ENCODE measurements at places on chromosomes 16 and 17.

GRCh38 chr16:84503751-84504395, 586 bp downstream of the MEAK7 start:
- DNase-seq, result no peak

DNA sequence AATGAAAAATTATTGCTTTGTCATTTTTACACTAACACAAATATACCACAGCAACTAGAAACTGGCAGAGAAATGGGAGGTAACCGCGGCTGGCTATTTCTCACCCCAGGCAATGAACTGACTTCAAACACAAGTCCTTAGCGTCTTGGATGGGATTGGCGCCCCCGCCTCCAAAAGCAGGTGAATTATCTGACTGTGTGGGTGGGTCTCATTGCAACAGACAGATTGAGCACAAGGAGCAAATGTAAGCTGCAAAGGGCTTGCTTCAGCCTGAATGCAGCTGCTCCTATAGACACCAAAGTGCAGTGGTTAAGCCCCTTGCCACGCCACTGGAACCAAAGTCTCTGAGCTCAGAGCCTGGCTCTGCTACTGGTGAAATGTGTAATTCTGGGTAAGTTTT, 225.0 kb downstream of the XYLT1 start:
- no peak for DNase-seq

GRCh38 chr17:2042390-2042847, 597 bp downstream of the OVCA2 start:
- DNase-seq, result no peak

DNA sequence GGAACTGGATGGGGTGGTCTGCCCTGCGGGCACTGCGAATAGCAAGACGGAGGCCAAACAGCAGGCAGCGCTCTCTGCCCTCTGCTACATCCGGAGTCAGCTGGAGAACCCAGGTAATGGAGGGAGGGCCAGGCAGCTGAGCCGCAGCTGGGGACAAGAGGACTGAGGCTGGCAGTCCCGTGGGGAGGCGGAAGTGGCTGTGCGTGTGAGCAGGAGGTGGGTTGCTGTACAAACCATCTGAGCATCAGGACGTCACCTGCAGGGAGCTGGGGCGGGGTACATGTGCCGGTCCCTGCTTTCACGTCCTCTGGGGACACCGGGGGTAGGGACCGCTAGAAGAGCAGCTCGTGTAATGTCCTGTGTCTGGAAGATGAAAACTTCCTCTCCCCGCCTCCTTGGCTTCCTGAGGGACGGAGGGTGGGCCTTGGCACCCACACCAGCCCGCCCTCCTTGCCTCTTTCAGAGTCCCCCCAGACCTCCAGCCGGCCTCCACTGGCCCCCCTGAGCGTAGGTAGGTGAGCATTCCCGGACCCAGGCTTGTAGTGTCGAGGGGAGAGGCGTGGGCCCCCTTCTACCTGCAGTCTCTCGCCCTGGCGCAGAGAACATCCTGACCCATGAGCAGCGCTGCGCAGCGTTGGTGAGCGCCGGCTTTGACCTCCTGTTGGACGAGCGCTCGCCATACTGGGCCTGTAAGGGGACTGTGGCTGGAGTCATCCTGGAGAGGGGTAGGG, 3.7 kb downstream of the ADAD2 start:
- peak; percentile 13 for DNase-seq

GRCh38 chr17:59300941-59301340, 30.5 kb upstream of the YPEL2 start:
- DNase-seq, result no peak

DNA sequence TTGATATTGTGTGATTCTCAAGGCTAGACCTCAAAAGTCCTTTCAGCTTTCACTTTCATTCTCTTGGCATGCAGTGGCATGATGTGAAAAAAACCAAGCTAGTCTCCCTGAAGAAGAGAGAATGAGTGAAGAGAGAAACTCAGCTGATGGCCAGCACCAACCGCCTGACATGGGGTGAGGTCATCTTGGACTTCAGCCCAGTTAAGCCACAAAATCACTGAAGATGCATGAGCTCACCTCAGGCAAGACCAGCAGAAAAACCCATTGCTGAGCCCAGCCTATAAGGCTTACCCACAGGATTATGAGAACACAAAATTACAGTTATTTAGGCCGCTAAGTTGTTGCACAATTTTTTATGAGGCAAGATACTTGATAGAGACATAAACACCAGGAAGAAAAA, 496.5 kb downstream of the TOX3 start:
- DNase-seq, result no peak

DNA sequence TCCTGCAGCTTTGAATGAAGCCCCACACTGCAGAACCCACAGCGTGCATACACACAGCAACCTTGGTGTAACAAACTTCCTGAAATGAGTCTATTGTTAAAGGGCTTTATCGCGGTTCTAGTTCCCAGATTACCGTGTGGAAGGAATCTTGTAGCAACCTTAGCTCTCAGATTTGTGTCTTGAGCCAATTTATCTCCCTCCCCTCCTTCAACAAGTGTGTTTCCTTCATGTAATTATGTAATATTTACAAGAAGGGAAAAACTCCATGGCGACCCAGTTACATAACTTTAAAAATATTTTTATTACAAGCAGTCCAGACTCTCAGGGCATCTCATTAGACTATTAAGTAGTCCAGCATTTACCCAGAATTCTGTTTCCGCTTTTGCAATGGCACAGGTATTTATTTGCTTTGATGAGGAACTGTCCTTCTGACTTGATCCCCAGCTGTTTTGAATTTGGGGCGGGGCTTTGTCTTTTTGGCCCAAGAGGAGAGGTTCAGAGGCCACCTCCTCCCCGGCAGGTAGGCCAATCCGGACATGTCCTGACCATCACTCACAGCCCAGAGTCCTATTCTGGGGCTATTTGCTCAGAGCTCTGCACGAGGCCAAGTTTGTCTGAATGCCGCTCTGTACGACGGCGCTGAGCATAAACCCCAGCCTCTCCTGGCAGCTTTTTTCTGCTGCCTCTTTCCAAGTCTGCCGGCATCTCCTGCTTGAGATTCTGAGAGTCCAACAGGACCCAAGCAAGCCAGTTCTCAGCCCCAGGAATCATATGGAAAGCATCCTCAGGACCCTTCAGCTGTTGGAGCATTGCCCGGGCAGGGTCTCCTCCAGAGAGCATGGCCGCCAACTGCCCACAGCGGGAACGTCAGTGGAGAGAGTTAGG, 35.6 kb downstream of the CLEC16A start:
- DNase-seq, result no peak

DNA sequence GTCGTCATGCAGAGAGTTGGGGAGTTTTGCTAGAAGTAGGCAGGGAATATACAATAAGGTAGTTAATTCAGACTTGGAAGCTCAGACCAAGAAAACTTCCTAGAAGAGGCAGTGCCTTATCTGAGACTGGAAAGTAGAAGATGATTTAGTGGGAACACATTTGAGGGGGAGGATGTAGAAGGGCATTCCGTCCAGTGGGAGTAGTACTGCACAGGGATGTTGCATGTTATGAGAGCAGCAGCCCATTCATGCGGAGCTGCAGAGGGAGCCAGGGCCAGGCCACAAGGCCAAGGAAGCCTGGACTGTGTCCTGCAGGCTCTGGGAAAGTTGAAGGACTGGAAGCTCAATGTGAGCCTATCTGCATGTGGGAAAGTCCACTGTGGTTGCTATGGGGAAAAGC, 344.5 kb upstream of the EEF2KMT start:
- no peak for DNase-seq

- DNase-seq, result no peak
These were observed 190.2 kb downstream of the IRX5 start for GRCh38 chr16:55120826-55121225.

DNA sequence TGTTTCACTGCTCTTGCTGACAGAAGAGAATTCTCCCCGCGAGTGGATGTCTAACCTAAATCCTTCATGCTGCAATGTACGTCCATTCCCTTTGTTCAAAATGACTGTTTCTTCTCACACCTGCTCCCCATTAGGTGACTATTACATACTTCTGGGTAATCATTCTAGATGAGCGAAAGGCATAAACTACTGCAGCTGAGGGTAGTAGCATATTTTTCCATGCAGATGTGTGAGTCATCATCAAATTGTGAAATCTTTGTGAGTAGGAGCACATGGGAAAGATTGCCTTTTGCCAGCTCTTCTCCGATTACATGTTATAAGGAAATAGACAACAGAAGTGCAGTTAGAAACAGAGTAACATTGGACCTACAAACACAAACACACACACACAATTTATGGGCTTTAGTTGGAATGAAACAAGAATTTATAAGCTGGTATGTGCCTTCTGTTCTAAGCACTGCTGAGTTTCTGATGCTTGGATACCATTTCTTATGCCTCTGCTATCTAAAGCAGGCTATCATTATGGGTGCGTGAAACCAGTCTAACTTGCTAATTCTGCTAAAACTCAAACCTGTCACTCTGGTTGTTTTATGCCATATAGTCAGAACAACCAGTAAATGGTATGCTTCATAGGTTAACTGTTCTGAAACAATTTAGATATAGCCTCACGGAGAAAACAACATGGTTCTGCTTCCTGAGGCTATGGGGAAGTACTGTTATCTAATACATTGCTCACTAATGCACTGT, 346.9 kb upstream of the PSMD7 start:
- no peak for DNase-seq

GRCh38 chr16:25109643-25110042, 1.9 kb upstream of the LCMT1 start:
- DNase-seq, result no peak

DNA sequence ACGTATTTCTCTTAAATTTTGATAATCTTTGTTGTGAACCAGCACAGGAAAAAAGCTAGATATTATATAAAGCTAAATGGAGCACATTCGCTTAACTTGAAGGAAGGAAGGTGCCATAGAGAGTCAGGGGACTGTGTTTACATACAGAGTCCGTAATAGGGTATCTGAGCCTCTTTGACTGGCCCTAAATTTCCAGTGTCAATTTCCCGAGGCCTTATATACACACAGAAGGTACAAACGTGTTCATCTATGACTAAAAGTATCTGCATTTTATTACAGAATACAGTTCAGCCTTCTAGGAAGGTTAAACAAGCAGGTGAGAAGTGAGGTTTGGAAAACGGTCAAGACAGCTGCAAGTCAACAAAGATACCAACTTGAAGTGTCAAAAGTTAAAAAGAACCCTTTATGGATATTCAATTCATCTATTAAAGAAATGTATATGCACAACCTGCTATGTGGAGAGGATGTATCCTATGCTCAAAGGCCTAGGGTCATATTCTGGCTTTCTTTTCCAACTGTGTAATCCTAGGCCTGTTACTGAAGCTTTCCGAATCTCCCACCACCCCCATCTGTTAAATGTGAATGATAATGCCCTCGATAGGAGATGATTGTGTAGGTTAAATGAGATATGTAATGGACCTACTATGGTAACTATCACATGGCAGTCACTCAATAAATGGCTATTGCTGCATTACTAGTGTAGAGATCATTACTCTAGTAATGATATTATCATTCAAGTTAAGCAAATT, 263.7 kb upstream of the MAF start:
- DNase-seq, result no peak

DNA sequence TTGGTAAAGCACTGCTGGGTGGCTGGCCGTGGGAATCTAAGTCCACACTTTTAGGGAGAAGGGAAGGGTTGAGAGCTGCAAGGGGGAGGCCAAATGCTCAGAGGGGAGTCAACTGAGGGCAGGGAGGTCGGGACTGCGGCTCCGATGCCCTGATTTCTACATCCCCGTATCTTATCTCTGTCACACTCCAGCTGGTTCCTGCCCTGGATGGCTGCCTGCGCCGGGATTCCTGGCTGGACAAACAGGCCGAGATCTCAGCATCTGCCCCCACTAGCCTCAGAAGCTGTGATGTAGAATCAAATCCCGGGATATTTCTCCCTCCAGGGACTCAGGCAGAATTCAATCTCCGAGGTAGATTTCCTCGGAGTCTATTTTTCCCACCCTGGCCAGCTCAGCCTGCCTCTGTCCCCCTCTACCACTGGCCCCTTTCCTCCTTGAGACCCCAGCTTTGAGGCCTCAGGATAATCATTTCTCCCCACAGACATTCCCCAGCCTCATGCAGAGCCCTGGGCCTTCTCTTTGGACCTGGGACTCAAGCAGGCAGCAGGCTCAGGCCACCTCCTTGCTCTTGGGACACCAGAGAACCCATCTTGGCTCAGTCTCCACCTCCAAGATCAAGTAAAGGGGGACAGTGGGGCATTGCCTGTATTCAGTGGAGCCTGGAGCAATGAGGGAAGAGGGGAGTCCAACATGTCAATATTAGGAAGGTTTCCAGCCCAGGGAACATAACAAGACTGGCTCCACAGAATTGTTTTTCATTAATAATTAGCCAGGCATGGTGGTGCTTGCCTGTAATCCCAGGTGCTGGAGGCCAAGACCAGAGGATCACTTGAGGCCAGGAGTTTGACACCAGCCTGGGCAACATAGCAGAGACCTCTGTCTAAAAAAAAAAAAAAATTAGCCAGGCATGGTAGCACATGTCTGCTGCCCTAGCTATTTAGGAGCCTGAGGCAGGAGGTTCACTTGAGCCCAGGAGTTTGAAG, 1.8 kb downstream of the SHBG start:
- no peak for DNase-seq

- DNase-seq, result no peak
These were observed 140.4 kb downstream of the SHISA9 start for GRCh38 chr16:13041646-13042290.

DNA sequence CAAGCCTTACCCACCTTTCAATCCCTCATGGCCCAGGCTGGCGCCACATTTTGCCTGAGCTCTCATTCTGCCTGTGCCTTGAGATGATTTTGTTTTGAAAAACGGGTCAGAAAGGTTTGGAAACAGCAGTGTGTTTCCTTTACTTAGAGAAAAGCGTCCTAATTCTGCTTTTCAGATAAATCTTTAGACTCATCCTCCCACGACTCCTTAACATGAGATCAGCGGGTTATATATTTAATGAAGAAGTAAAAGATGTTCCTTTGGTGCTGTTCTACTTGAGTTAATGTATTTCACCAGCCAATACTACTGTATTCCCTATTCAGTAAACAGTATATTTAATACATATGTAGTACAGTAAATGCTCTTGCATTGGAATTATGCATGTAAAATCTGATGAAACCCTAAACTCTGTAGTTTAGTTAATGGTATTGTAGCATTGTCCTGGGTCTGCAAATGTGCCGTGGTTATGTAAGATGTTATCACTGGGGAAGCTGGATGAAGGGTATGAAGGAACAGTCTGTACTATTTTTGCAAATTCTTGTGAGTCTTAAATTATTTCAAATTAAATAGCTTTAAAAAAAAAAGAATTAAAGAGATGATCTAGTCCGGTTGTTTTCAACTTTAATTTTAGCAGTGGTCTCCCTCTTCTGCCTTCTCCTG, 199.4 kb upstream of the CACNG5 start:
- no peak for DNase-seq

DNA sequence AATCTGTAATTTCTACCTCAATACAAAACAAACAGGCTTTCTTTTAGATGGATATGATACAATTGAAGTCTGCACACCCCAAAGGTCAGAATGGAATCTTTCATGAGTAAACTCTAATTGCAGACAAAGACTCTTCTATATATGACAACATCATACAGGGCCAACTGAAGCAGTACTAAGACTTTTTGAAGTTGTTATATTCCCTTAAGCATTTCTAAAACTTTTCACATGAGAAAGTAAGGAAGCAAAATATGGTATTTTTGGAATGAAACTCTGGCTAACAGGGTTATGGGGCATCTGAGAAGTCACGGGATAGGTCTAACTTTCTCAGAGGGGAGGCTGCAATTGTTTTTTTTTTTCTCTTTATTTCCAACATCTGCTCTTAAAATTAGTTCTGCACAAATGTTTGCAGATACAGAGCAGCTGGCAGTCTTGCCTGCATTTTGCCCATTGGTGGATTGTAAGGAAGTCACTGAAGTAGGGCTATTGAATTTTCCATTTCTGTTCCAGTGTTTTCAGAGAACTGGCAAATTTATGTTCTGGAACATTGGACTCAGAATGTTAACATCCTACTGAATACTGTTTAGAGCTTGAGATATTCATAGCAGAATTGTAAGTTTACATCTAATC, 59.1 kb downstream of the SSH2 start:
- no peak for DNase-seq
